ENCODE measurements at places on chromosomes 12 and 14.

DNA sequence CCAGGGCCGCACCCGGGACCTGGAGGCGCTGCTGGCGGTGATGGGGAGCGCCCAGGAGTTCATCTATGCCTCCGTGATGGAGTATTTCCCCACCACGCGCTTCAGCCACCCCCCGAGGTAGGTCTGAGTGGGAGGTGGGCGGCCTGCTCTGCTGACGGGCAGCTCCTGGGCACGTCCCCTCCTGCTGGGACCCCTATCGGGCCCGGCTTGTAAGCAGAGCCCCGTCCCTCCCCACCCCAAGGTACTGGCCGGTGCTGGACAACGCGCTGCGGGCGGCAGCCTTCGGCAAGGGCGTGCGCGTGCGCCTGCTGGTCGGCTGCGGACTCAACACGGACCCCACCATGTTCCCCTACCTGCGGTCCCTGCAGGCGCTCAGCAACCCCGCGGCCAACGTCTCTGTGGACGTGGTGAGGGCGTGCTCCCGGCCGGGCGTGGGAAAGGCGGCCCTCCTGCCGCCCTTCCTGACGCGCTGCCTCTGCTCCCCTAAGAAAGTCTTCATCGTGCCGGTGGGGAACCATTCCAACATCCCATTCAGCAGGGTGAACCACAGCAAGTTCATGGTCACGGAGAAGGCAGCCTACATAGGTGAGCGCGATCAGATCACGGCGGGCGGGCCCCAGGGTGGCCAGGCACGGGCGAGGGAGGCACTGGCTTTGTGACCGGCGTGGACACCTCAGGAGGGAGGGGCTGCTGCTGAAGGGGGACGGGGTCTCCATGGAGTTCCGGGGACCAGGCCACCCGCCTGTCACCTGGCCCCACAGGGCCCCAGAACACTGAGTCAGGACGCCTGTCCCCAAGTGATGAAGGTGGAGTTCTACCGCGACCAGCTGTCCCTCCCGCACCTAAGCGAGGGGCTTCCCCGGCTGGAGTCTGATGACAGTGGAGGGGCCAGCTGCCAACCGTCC lies 7.3 kb downstream of the PLD4 start:
- no peak overlapping the region for H3K4me3 ChIP-seq
- no peak overlapping the region for H3K27ac ChIP-seq
- no peaks in the 10 kb centered on the region for H3K4me1 ChIP-seq
- H3K36me3 ChIP-seq: no peaks in the 10 kb centered on the region

- peaks cover 45% of the 10 kb centered on the region for H3K4me1 ChIP-seq
- peaks cover 4% of the 10 kb centered on the region for H3K27me3 ChIP-seq
- peaks cover 43% of the 10 kb centered on the region for H3K36me3 ChIP-seq
- peak overlapping the region; percentile 64 for H3K27ac ChIP-seq
Observed at GRCh38 chr12:6569786-6570185, 1.7 kb upstream of the NOP2 start.

- peak overlapping the region; percentile 99 for H3K27ac ChIP-seq
- peaks cover 44% of the 10 kb centered on the region for H3K4me1 ChIP-seq
- peak; percentile 38 for DNase-seq
- peak overlapping the region; percentile 94 for H3K4me3 ChIP-seq
- peaks cover 56% of the 10 kb centered on the region for H3K36me3 ChIP-seq
Observed at GRCh38 chr12:10553148-10553547, 47.5 kb downstream of the EIF2S3B start.

DNA sequence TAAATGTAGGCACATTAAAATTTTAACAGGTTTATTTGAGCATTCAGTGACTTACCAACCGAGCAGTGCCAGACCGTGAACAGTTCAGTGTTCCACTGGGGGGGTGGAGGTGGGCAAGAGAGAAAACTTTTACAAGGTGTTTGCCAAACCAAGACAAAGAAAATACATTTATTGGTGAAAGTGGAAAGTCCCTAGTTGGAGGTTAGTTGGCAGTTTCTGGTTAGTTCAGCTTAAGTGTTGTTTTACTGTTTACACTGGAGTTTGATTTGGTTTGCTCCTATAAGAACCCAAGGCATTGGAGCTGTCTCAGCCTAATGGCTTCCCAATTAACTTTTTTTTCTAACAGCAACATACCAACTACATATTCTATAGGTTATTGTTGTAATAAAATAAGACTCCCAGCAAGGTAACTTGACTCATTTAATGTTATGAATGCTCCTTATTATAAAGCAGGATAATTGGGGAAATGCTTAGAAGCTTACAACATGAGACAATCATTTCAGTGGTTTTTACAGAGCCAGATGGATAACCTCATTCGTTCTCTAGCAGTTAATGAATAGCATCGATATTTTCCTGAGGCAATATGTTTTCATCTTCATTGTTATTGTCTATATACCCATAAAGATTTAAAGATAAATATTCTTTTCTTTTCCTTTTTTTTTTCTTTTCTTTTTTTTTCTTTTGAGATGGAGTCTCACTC lies 115.8 kb downstream of the ETNK1 start:
- H3K4me3 ChIP-seq: no peak overlapping the region
- H3K4me1 ChIP-seq: no peaks in the 10 kb centered on the region
- no peaks in the 10 kb centered on the region for H3K36me3 ChIP-seq
- no peak for DNase-seq

- peaks cover 6% of the 10 kb centered on the region for H3K27me3 ChIP-seq
- no peaks in the 10 kb centered on the region for H3K36me3 ChIP-seq
- H3K27ac ChIP-seq: no peak overlapping the region
- DNase-seq: no peak
Observed at GRCh38 chr14:36426836-36427235, 93.2 kb downstream of the NKX2-1 start.

DNA sequence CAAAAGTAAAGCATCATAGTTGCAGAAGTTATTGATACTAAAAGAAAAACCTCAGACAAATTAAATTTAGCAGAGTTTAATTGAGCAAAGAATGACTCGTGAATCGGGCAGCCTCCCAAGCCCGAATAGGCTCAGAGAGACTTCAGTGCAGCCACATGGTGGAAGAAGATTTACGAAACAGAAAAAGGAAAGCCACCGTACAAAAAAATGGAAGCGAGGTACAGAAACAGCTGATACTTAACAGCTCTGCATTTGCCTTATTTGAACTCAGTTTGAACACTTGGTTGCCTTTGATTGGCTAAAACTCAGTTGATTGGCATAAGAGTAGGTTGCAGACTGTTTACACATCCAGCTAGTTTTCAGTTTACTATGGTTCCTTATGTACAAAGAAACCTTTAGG lies 12.9 kb downstream of the TTC9 start:
- H3K4me3 ChIP-seq: peak overlapping the region; percentile 83
- peaks cover 29% of the 10 kb centered on the region for H3K36me3 ChIP-seq
- peaks cover 87% of the 10 kb centered on the region for H3K4me1 ChIP-seq
- no peak for DNase-seq
- no peaks in the 10 kb centered on the region for H3K27me3 ChIP-seq

All from activated naive CD8-positive, alpha-beta T cell treated with anti-CD3 and anti-CD28 coated beads for 36 hours (primary cell).